ENCODE measurements at places on chromosomes 3 and 15. TPM values are rescaled to one million over a fixed set of nuclear protein-coding genes. Genes with fewer than 3 reads are reported as not detected.

DNA sequence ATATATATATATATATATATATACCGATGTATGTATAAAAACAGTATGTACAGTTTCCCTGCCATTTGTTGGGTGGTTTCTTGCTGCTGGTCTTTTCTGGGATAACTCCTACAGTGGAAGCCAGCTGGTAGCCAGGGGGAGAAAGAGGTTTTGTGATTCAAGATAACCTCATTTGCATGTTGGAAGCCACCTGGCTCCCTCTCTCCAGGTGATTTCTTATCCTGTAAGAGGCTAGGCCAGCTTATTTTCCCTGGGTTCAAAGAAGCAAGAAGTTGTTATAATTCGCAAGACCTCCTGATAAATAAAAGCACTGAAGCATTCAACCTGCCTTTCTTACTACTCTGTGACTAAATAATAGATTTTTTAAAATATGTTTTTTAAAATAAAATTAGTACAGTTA is 443.3 kb downstream of the VGLL3 start:
- DNase-seq, result no peak

- DNase-seq, result no peak
Measured at GRCh38 chr3:31462050-31462569, 70.6 kb upstream of the STT3B start.

- DNase-seq, result no peak
Measured at GRCh38 chr3:18012436-18012835, 270.0 kb upstream of the TBC1D5 start.

GRCh38 chr3:160565442-160566403 is at the start of gene KPNA4:
Gene KPNA4 (minus strand): TSS chr3:160565571. CDS start chr3:160565282, 289 bp downstream.
- DNase-seq, result peak; percentile 99

DNA sequence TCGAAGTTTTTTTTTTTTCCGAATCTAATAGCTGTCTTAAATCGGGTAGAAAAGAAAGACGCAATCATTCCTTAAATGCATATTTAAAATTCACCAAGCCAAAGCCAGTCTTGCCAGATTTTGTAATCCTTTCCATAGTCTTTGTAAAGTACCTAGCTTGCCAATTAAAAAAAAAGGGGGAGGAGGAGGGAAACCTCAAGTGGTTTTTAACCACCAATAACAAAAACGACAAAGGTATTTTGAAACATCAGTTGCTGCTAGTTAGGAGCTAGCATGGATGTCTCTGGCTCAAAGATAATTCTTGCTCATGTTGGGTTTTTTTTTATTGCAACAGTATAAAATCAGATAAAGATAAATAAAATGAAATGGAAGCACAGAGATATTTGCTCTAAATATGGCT is 187.9 kb downstream of the MECOM start:
- no peak for DNase-seq

DNA sequence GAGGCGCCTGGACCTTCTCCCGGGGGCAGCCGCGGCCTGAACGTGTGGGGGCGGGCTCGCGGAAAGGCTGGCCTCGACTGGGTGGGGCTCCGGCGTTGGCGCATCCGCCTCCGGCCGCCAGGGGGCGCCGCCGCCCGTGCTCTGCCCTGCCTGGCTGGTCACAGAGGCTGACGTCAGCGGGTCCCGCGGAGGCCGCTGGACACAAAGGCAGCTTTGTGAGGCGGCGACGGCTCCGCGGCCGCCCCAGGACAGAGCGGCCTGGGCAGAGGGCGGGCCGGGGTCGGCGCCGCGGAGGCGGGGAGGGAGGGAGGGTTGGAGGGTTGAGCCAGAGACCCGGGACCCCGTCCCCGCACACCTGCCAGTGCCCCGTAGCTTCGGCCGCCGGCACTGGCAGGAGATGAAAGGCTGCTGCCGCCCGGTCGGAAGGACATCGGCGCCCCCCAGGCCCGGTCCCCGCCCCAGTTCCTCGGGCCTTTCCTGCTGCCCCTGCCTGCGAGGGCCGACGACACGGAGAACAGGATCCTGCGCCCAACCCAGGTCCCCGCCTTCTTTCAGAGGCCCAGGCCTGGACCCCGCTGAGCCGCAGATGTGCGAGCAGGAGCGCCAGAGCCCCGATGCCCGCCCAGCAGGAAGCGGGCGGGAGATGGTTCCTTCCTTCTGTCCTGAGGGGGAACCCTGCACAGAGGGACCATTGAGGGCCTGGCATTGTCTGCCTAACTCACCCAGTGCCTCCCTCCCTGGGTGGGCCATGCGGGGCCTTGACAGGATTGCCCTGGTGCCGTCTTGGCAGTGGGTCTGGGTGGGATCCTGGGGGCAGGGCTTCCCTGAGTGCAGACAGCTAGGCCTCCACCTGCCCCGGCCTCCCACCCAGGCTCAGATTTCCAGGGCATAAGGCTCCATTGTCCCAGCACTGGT is 8.7 kb upstream of the SEMA3B start:
- DNase-seq, result peak; percentile 98

DNA sequence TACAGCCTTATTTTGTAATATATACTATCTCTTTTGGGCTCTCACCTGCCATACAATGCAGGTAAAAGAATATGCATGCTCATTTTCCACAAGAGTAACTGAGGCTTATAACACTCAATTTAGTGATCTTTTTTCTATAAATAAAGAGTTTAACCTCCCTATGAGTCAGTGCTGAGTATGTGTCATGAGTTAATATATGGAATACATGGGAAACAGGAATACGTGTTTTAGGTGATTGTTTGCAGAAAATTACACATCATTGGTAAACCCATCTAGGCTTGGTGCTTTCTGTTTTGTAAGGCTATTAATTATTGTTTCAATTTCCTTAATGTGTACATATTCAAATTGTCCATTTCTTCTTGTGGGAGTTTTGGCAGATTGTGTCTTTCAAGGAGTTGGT is 411.3 kb downstream of the GRM7 start:
- DNase-seq, result no peak

DNA sequence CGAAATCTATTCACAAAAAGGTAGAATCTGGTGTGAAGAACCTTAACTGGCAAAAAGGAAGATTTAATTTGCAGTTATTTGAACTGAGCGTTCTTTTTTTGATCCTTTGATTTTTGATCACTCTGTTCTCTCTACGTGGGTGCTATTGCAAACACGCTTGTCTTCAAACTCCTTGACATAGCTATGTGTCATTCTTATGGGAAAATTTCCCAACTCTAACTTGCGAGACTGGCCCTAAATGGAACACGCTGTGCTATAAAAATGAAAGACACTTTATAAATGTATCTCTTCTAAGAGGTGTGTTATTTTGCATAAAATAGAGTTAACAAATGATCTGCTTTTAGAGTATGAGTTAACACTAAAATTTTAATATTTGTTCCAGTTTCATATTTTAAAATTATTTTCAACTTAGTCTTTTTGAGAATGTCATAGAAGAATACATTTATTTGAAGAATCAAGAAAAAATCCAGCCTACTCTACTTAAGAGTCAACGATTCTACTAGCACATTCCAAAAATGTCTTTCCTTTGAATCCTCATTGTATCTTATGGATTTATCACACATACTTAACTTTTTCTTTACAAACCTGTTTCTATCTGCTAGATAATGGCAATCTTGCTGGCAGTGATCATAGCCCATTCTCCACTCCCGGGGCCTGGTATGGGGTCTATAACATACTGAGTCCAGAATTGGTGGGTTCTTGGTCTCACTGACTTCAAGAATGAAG is 610.0 kb upstream of the TBL1XR1 start:
- DNase-seq, result no peak

DNA sequence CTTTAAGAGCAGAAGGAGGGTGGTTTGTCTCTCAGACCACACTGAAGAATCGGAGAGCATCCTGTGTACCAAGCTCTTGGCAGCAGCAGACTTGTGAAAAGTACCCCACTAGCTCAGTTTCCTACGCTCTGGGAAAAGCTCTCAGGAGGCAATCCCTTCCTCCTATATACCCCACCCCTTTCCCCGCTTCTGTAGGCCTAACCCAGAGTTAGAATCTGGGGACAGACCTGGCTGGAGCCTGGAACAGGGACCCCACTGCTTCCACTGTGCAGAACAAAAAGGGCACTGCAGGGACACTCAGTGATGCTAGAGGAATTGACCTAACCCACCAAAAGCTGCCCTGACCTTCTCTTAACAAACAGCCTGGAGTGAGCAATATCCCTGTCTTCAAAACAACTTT is 70.0 kb upstream of the CCDC39 start:
- no peak for DNase-seq

DNA sequence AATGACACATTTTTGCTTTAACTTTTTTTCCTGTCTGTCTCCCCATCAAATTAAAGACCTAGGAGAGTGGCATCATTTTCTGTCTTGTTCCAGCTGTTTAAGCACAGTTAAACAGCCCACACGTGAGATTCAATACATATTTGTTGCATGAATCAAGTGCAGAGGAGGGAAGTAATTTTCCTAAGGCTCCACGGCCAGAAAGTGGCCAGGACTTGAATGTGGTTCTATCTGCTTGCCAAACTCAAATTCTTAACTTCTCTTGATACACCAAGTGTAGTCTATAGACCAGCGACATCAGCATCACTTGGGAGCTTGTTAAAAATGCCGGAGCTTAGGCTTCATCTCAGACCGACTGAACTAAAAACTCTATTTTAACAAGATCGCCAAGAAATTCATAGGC is 724.8 kb upstream of the CFAP20DC start:
- DNase-seq, result no peak

GRCh38 chr3:87367736-87368135 is 91.4 kb upstream of the POU1F1 start:
- no peak for DNase-seq

DNA sequence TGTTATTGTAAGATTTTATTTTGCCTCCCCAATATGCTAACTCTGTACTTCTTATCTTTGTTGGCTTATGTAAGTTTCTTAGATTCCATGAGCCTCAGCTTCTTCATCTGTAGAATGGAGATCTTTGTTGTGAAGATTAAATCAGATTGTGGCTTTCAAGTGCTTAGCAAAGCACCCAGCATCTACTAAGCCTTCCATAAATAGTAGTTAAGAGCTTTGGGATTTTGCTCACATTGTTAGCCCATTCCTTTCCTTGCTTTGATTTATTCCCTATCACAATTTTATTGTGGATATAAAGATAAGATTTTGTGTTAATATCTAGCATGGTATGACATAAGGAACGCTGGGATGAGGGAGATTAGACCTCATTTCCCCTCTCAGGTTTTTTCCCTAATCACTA is 501.4 kb downstream of the PYDC2 start:
- no peak for DNase-seq

- DNase-seq, result peak; percentile 93
Measured at GRCh38 chr3:100993309-100993708, at the start of gene ABI3BP. Gene ABI3BP (minus strand): TSS chr3:100993421. CDS start chr3:100993384, 37 bp downstream.

DNA sequence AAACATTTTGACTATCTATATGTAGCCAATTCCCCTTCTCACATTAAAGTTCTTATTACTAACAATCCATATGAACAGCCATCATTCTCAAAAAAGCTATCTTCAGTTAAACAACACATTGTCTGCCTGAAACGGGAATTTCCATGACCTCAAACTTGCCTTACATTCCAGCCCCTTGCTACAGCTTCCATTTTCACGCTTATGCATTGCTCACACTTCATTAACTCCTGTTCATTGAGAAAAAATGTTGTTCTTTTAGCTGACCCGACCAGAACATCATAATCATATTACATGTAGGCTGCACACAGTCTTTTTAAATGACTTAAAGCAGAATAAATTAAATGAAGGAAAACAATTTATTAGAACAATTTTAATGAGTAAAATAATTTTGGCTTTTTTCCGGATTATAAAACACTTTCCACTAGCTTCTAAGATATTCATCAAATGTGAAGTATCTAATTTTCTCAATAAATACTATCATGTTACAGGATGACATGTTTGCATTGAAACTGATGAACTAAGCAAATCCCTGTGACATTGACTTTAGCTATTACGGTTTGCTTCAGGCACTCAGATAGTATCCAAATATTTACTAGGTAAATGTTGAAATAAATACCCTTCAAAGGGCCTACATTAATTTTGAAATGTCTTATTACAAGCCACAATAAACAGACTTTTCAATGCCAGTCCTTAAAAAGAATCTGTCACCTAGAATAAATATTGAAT is 49.9 kb downstream of the P3H2 start:
- DNase-seq, result no peak

DNA sequence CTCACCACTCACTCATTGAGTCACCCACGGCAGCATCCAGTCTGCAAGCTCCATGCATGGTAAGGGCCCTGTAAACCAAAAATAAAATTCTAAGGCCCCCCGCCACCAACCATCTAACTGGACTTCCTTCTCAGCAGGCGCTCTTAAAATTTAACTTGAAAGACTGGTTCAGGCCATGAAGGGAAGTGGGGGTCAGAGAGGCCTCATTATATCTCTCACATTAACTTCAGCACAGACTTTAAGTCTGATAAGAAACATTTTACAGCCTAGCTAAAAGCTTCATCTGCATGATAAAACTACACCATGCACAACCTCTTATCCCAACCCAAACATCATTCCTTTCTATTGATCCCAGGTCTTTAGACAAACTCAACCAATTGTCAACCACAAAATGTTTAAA is 38.5 kb downstream of the FBLN2 start:
- peak; percentile 2 for DNase-seq

- DNase-seq, result no peak
Measured at GRCh38 chr15:88108991-88109390, 147.5 kb downstream of the NTRK3 start.

DNA sequence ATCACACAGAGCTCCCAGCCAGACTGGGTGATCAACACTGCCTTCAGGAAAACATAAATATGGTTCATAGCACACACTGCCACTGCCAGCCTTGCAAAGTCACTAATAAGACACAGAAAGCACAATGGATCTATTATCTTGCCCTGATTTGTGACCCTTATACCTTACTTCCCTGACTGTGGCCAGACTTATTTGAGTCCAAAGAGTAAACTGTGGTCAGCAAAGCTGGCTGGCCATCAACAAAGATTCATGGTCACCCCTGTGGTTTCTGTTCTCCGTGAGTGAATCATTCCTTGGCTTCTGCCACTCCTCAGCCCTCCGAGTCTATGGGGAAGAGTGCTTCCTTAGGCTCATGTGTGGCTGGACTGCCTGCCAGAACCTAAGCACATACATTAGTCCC is 437.7 kb downstream of the RAP2B start:
- DNase-seq, result peak; percentile 77

GRCh38 chr3:196008929-196009328 is 73.0 kb downstream of the TFRC start:
- DNase-seq, result no peak

The CCDC54 gene
- not detected for total RNA-seq

The ARHGAP31 gene
- total RNA-seq, result 26.5 TPM

The GOLGA8O gene
- total RNA-seq, result 1.5 TPM

The CASR gene
- not detected for total RNA-seq

The SEMA3B gene
- 39.7 TPM for total RNA-seq

The ALS2CL gene
- 12.5 TPM for total RNA-seq

The SMCO1 gene
- total RNA-seq, result not detected
